ENCODE measurements at places on chromosomes 12 and 14.

- DNase-seq = no peak
Observed at GRCh38 chr14:61559641-61560201, 135.6 kb upstream of the HIF1A start.

DNA sequence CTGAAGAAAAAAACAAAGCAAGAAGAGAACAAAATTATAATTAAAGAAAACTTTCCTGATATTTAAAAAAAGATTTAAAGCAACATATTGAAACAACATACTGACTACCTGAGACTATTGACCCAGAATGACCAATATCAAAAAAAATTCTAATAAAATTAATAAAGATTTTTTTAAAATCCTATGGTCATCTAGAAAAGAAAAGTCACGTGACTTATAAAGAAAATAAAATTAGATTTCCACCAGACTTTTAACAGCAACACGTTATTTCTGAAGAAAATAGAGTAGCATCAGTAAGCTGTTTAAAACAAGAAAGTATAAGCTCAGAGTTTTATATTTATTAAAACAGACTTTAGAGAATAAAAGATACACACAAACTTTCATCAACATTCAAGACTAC is 238.0 kb downstream of the C12orf42 start:
- DNase-seq = no peak

DNA sequence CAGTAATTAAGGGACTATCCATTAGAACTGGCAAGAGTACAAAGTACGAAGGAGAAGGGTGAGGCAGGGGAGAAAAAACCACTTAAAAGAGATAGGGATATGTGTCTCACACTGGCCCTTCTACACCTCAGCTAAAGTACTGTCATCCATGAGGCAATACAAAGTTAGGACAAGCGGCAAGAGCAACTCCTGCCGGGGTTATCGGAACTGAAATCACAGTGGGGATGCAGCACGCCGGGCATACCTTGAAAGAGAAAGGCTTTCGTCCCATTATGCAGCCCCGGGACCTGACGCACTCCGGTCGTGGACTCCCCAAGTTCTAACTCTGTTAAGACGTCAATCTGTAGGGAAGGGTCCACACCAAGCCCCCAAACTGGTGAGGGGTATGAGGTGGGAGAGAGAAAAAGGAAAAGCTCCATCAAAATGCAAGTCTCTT is 1.1 kb downstream of the NELL2 start:
- no peak for DNase-seq

DNA sequence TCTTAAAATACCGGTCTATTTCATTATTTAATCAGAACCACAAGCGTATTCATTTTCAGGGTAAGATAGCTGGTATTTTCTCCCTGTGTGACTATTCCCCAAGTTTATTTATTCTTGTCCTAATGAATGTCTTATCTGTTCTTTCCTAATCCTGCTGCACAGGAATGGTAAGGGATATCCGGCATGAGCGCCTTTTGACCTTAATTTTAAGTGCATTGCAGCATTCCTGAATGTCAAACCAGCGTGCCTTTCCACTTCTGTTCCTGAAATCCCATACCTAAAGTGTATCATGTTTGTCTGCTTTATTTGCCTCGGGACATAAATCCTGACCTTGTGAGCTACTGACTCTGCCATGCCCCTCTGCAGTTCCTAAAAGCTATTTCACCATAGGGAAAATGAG is 1713.2 kb upstream of the FLRT2 start:
- no peak for DNase-seq

- DNase-seq = no peak
Observed at GRCh38 chr14:85342858-85343607, 186.9 kb upstream of the FLRT2 start.

DNA sequence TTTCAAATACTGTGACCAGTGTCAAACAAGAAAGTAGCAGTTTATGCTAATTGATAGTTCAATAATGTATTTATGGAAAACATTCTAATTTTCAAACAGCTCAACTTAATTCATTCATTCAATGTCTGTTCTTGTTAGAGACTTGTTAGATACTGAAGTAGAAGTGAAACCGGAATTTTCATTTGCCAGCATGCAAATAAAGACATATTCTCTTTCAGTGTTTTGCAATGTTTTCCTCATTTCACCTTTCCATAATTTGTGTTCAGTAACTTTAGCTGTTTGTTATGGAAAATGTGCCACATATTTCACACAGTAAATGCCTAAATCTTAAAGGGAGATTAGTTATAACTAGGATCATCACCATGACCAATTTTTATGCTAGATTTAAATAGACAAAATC is 21.2 kb downstream of the TAS2R50 start:
- DNase-seq = no peak

DNA sequence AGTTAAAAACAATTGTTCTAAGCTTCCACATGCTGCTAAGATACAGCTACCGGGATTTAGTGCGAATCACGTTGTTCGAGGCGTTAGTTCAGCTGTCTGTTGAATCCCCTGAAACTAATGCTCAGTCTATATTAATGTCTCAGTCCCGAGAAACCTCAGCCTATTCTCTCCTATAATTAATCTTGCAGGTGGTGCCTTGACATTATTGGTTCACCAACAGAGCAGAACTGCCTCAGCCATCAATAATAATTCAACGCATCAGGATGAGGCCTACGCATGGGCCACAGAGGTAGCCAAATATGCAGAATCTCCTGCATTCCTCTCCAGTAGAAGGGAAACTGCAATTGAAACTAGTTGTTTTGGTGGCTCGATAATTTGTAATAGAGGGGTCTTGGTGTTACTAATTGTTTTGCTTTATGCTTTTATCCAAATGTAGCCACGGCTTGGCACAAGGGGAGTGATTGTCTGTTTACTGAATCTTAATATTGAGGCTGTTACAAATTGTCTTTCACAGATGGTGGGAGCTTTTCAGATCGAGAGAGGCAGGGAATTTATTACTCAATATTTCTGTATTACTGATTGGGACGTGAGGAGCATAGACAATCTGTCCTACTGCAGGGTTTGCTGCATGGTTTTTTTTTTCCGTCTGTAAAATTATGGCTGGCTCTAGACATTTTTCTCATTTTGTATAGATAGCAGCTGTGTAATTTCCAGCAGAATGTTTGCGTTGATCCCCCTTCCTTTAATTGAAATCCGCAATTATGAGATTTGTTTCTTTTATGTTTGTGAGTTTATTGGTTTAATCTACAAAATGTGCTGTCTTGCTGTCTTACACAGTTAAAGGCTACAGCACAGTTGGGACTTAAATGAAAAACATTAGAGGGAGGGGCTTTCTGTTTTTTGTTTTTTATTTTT is 1036.5 kb upstream of the NOVA1 start:
- DNase-seq = no peak

All from astrocyte of the cerebellum (primary cell).